ENCODE measurements at places on chromosomes 7 and 10. TPM values are rescaled to one million over a fixed set of nuclear protein-coding genes. Genes with fewer than 3 reads are reported as not detected.

DNA sequence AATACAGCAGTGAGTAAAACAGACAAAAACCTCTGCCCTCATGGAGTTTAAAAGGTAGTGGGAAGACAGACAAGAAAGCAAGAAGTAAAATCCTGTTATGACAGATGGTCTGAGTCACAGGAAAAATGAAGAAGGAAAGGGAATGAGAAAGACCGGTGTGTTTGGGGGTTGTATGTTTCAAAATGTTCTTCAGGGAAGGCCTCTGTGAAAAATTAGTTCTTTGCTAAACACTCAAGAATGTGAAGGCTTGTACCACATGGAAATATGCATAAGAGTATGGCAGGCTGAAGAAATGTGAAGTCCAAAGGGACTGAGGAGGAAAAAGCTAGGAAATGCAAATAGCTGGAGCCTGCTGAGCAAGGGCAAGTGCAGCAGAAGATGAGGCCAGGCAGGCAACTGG is 315.9 kb upstream of the SEMA3A start:
- no peak overlapping the region for H3K4me3 ChIP-seq
- no peak for DNase-seq
- H3K36me3 ChIP-seq, result no peaks in the 10 kb centered on the region
- H3K27ac ChIP-seq, result no peak overlapping the region
- no peaks in the 10 kb centered on the region for H3K27me3 ChIP-seq

GRCh38 chr7:9939176-9939575 is 1034.5 kb upstream of the PHF14 start:
- H3K27ac ChIP-seq, result no peak overlapping the region
- no peaks in the 10 kb centered on the region for H3K36me3 ChIP-seq
- H3K4me3 ChIP-seq, result no peak overlapping the region
- no peak for DNase-seq
- H3K4me1 ChIP-seq, result no peaks in the 10 kb centered on the region

GRCh38 chr7:84025332-84025927 is 169.2 kb downstream of the SEMA3A start:
- H3K27ac ChIP-seq, result no peak overlapping the region
- DNase-seq, result no peak
- no peaks in the 10 kb centered on the region for H3K36me3 ChIP-seq
- no peak overlapping the region for H3K4me3 ChIP-seq
- H3K27me3 ChIP-seq, result no peaks in the 10 kb centered on the region
- H3K4me1 ChIP-seq, result no peaks in the 10 kb centered on the region

GRCh38 chr7:128361411-128362379 is at the start of gene PRRT4:
Gene PRRT4 (minus strand): TSS chr7:128361690.
- H3K36me3 ChIP-seq, result no peaks in the 10 kb centered on the region
- no peaks in the 10 kb centered on the region for H3K27me3 ChIP-seq
- peak; percentile 40 for DNase-seq
- H3K4me3 ChIP-seq, result peak within 1 kb of the TSS; percentile 48

DNA sequence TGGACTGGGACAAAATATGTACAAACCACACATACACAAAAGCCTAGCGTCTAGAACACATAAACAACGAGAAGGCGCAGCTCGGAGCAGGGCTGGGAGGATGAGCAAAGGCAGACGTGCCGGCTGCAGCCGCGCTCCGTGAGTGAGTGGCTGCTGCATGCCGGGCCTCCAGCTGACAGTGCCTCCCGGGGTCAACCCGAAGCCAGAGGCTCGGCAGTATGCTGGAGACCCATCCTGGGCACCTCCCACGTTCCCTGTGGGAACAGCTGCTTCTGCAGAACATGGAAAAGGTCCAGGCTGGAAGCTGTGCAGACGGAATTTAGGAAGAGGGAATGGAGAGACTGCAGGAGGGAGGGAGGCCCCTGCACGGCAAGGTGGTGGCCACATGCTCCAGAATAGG is 3.6 kb upstream of the GPR146 start:
- peaks cover 33% of the 10 kb centered on the region for H3K4me1 ChIP-seq
- H3K36me3 ChIP-seq, result no peaks in the 10 kb centered on the region
- H3K27me3 ChIP-seq, result no peaks in the 10 kb centered on the region
- H3K4me3 ChIP-seq, result no peak overlapping the region

- no peak overlapping the region for H3K4me3 ChIP-seq
- no peaks in the 10 kb centered on the region for H3K4me1 ChIP-seq
- H3K36me3 ChIP-seq, result no peaks in the 10 kb centered on the region
- no peak for DNase-seq
- no peak overlapping the region for H3K27ac ChIP-seq
Observed at GRCh38 chr10:8908013-8908412, 853.5 kb downstream of the GATA3 start.

DNA sequence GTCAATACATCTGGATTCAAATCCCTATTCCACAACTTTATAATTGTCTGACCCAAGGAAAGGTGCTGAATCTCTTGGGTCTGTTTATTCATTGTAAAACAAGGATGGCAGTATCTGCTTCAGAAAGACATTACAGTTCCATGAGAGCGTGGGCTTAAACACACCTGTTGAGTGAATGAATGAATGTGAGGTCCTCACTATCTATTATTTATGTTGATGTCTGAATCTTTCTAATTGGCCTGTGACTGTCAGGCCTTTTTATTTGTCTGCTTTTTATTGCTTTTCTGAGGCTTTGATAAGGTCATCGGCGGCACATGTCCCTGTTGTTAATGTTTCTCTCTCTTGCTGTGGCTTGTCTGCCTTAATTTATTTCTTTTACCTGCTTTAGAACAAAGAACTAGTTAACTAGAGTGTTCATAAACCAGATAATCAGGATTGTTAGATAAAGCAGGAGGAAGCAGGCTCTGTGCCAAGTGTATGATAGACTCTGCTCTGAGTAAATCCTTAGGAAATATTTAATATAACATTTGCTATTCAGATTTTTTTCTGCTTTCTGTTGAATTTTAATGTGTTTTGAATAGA is 42.3 kb upstream of the CYCS start:
- H3K27me3 ChIP-seq, result no peaks in the 10 kb centered on the region
- no peaks in the 10 kb centered on the region for H3K4me1 ChIP-seq
- H3K4me3 ChIP-seq, result no peak overlapping the region
- no peak overlapping the region for H3K27ac ChIP-seq
- H3K36me3 ChIP-seq, result no peaks in the 10 kb centered on the region
- no peak for DNase-seq

DNA sequence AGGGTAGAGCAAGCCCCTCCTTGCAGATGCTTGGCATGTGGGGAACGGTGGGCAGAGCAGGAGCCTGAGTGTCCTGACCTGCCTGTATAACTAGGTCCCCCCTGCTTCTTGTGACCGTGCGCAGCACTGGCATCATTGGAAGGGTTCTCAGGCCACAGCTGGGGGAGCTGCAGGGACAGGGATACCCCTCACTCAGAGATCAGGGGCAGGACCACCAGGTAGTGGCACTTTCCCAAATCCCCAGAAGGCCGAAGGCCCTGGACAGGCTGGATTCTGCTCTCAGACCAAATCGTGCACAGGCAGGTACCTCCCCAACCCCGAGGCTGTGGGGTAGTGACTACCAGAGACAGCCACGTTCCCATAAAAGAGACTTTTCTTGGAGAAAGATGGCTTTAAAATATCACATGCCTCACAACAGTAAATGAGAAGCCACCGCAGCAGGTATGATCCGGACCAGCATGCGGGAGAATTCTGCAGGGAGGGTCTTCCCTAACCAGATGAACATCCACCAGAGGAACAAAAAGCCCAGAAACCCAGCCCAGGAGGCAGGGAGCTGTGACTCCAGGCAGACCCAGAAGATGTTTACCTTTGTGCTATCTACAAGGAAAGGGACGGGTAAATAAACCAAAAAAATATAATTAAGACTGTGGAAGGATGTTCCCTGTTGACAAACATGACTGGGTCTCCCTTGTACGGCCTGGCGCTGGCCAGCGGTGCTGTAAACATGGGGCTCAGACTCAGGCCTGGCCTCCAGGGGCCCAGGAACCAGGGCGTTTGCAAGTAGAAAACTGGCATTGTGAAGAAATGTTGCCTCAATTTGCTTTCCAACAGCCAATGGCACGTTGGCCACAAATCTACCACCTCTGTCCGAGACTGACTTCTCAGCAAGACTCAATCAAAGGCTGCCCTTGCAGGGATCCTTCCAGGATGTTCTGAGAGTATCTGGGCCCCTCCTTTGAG is 180.0 kb downstream of the TNS3 start:
- no peaks in the 10 kb centered on the region for H3K27me3 ChIP-seq
- no peak for DNase-seq
- H3K36me3 ChIP-seq, result no peaks in the 10 kb centered on the region

DNA sequence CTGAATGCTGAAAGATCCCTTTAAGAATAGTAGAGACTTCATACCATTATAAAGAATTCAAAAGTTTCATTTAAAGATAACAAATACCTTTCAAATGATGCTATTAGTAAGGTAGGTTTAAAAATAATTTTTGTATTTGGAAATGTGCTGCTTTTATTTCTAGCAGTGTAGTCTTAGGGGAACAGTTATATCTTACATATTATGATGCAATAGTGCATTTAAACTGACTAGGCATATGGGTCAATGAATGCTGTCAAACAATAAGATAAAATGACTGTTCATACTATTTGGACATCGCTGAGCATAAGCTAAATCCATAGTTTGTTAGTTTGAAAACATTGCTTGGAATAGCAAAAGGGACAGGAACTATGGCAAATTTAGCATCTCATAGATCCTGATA is 354.8 kb upstream of the SEMA3A start:
- no peak overlapping the region for H3K27ac ChIP-seq
- no peaks in the 10 kb centered on the region for H3K27me3 ChIP-seq
- peaks cover 6% of the 10 kb centered on the region for H3K4me1 ChIP-seq
- no peaks in the 10 kb centered on the region for H3K36me3 ChIP-seq

DNA sequence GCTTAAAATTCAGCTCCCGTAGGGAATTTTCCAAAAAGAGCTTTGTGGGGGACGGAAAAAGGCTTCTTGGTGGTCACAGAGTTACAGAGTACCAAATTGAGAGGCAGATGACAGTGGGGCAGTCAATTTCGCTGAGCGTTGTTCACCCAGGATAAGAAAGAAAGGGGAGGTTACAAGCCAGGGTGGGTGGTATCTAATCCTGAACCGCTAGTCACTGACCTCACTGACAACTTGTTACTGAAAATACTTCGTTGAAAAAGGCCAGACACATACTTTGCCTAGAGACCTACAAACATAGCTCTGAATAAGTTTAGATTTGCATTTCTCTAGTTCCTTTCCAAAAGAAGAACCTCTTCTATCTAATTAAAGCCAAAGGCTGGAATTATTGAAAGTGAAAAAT is at the start of gene CTNNA3:
CTNNA3 (minus strand) TSS at position 167 of the 400 bp plus-strand sequence.
- no peaks in the 10 kb centered on the region for H3K27me3 ChIP-seq
- no peak for DNase-seq
- H3K4me1 ChIP-seq, result peaks cover 4% of the 10 kb centered on the region

GRCh38 chr7:7181519-7182155 is 707 bp upstream of the C1GALT1 start:
- peak overlapping the region; percentile 96 for H3K27ac ChIP-seq
- no peaks in the 10 kb centered on the region for H3K27me3 ChIP-seq
- H3K4me3 ChIP-seq, result no peak overlapping the region
- DNase-seq, result peak; percentile 32
- no peaks in the 10 kb centered on the region for H3K36me3 ChIP-seq

GRCh38 chr10:58712141-58712540 is 199.5 kb downstream of the BICC1 start:
- no peak overlapping the region for H3K27ac ChIP-seq
- no peak overlapping the region for H3K4me3 ChIP-seq
- no peak for DNase-seq
- no peaks in the 10 kb centered on the region for H3K36me3 ChIP-seq
- no peaks in the 10 kb centered on the region for H3K4me1 ChIP-seq

DNA sequence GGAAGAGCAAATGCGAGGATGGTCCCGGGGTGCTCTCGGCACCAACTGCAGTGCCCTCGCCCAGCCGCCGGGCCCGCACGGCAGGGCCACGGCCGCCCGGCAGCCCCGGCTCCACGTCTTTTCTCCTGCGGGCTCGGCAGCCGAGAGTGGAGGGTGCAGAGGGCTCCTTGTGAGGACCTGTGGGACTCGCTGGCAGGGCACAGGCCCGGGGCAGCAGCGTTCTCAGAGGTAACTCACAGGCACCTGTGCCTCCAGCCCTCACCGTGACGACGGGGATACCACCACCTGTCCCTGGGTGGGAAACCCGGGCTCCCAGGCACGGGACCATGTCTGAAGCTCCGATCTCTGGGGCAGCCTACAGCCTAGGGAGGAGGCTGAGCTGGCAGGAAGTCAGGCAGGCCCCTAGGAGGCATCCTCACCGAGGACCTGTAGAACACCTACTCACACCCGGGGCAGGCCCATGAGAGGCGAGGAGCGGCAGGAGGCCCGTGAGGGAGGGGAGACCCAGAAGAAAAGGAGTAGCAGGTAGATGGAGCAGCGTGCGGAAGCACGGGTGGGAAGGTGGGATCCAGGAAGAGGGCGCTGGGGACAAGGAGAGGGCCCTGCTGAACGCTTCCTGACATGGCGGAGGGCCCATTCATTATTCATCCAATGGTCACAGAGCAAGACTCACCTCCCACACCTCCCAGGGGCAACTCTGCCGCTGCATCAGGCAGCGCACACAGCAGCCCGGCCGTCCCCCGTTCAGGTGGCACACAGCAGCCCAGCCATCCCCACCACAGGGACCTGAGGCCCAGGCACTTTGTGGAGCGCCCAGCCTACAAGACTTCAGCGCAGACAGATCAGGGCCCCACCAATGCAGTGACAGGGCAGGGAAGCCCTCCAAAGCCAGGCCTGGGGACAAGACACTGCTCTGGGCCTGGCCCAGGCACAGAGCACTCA is 244.9 kb downstream of the MAD1L1 start:
- no peak overlapping the region for H3K27ac ChIP-seq
- no peaks in the 10 kb centered on the region for H3K27me3 ChIP-seq
- H3K36me3 ChIP-seq, result no peaks in the 10 kb centered on the region
- H3K4me3 ChIP-seq, result no peak overlapping the region

- H3K4me1 ChIP-seq, result no peaks in the 10 kb centered on the region
- no peak for DNase-seq
- H3K27me3 ChIP-seq, result no peaks in the 10 kb centered on the region
- no peak overlapping the region for H3K4me3 ChIP-seq
Observed at GRCh38 chr10:26474026-26474425, 35.9 kb downstream of the APBB1IP start.

- DNase-seq, result no peak
- H3K27me3 ChIP-seq, result no peaks in the 10 kb centered on the region
- H3K4me3 ChIP-seq, result no peak overlapping the region
- H3K36me3 ChIP-seq, result no peaks in the 10 kb centered on the region
- H3K4me1 ChIP-seq, result no peaks in the 10 kb centered on the region
Observed at GRCh38 chr7:70239918-70240317, 641.6 kb downstream of the AUTS2 start.

- no peak overlapping the region for H3K27ac ChIP-seq
- no peak for DNase-seq
- no peaks in the 10 kb centered on the region for H3K27me3 ChIP-seq
- H3K4me1 ChIP-seq, result no peaks in the 10 kb centered on the region
- no peaks in the 10 kb centered on the region for H3K36me3 ChIP-seq
Observed at GRCh38 chr7:57201895-57202210, 69.6 kb upstream of the ZNF479 start.

OR9A4 gene
- not detected for total RNA-seq

WNT8B gene
- total RNA-seq, result not detected

NXPH1 gene
- not detected for total RNA-seq

TUBGCP2 gene
- total RNA-seq, result 56.5 TPM

IGFBP3 gene
- total RNA-seq, result 48.8 TPM

NANOS1 gene
- total RNA-seq, result 16.7 TPM
